GF-D8 (cell line): ENCODE measurements at places on chromosomes 3 and 15.

GRCh38 chr3:13891492-13892073 is 11.7 kb upstream of the WNT7A start:
- DNase-seq = no peak

DNA sequence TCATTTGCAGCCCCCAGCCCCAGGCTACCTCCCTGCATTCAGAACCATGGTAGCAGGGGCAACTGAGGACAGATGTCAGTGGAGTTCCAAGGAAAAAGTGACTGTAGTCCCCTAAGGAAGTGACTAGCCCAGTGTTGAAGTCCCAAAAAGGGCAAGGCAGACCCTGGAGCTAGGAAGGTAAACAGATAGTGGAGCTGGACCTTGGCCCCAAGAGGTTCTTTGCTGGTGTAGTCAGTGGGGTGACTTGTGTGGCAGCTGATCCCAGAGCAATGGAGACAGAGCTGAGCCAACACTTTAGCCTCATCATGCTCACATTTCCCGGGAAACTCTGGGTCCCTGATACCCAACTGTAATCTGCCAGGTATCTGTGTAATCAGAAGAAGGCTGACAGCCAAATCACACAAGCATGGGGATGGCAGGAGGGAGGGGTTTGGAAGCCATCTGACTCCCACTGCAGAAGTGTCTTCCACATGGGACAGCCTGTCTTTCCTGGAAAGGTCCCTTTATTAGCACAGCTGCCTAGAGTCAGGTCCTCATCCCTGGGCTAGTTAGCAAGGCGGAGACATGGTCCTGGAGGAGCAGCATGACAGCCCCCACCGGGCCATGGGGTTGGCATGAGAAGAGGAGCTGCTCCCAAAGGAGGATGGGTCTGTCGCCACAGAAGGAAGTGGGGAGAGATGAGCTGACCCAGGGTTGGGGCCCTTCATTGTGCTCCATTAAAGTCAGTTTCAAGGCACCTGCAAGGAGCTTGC is 39.8 kb downstream of the PXYLP1 start:
- no peak for DNase-seq

GRCh38 chr15:65258375-65259262 is 28.1 kb downstream of the PARP16 start:
- no peak for DNase-seq

DNA sequence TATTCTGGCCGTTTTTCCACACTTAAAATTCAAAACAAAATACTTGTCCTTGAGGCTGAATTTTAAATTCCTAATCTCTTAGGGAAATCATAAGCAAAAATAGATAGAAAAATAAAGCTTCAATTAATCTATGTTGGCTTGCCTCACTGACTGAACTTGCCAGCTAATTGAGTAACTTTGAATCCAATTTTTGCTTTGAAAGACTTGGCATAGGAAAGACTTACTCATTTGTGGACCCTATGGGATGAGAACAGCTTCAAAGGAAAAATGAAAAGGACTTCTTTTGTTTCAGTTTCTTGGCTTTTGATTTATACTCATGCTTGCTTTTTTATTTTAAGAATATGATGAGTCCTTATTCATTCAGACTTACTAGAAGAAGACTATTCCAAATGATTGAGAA is 370.7 kb upstream of the RARB start:
- no peak for DNase-seq

GRCh38 chr15:62909257-62909656 is 133.3 kb upstream of the TPM1 start:
- no peak for DNase-seq

GRCh38 chr3:123379041-123379830 is 69.7 kb downstream of the ADCY5 start:
- DNase-seq = no peak

- no peak for DNase-seq
These were observed 13.1 kb upstream of the NR1I2 start for GRCh38 chr3:119768668-119769393.

- DNase-seq = no peak
These were observed 9.2 kb downstream of the KPNA4 start for GRCh38 chr3:160556141-160556540.

- DNase-seq = no peak
These were observed 908 bp upstream of the RAB43 start for GRCh38 chr3:129122412-129123011.

GRCh38 chr3:184172681-184173373 is 1.8 kb upstream of the AP2M1 start:
- no peak for DNase-seq

DNA sequence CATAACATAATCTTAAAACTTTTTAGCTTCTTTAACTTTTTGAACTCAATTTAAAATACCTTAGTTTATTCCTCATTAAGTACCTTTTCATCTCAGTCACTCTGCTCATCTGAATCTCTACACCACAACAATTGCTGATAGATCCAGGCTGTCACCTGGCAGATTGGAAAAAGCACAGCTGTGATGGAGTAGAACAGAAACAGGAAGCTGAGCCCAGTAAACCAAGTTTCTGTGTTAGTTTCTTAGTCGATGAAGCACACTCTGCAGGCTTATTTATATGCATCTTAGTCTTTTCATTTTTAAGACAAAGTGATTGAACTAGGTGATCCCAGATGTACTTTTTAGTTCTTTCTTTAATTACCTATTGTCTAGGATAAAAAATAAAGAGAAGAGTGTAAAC is 1398.0 kb upstream of the ALCAM start:
- no peak for DNase-seq

GRCh38 chr3:146895026-146895749 is 290.0 kb upstream of the PLSCR5 start:
- DNase-seq = no peak

DNA sequence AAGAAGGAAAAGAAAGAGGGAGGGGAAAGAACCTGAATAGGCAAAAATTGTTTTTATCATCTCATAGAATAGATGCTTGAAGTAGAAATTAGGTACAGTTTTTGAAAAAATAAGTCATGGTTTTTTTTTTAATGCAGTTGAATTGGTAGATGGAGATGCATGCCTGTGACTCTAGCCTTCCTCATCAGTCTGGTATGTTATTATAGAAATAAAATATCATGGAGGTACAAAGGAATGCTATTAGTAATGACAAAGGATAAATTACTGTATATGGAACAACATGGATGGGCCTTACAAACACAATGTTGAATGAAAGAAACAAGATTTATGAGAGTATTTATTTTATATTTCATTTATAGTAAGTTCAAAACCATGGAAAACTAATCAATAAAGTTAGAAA is 162.4 kb upstream of the GALNT15 start:
- DNase-seq = no peak

- no peak for DNase-seq
These were observed 523.2 kb downstream of the FHIT start for GRCh38 chr3:60728006-60728405.
